ENCODE measurements at places on chromosomes 11 and 22.

GRCh38 chr11:128523641-128524040 lies 63.7 kb downstream of the ETS1 start:
- no peak for DNase-seq

GRCh38 chr11:125233736-125234275 lies 69.3 kb downstream of the PKNOX2 start:
- no peak for DNase-seq

- DNase-seq = no peak
These were observed 6.0 kb downstream of the KBTBD4 start for GRCh38 chr11:47572715-47573255.

DNA sequence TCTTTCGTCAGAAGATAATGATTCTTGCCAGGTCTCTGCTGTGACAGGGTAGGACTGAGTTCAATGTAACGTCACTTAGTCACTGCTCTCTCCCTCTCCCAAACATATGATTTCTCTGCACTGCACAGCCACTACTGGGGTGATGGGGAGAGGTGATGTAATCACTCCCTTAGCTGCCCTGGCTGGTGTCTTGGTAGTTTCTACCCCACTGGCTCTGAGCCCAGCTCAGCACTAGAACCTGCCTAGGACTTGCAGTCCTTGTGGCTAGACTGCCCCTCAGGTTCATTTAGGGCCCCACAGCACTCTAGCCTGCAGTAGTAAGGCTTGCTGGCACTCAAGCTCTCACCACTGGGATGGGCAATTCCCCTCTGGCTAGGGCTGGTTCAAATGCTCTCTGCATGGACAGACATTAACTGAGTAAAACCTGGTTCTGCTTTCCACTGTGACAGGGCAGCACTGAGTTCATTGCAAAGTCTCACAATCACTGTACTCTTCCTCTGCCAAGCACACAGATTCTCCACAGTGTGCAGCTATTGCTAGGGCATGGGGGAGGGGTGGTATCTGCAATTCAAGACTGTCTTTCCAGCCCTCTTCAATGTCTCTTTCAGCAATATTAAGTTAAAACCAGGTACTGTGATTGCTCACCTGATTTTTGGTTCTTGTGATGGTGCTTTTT lies 571.4 kb upstream of the FAT3 start:
- no peak for DNase-seq

DNA sequence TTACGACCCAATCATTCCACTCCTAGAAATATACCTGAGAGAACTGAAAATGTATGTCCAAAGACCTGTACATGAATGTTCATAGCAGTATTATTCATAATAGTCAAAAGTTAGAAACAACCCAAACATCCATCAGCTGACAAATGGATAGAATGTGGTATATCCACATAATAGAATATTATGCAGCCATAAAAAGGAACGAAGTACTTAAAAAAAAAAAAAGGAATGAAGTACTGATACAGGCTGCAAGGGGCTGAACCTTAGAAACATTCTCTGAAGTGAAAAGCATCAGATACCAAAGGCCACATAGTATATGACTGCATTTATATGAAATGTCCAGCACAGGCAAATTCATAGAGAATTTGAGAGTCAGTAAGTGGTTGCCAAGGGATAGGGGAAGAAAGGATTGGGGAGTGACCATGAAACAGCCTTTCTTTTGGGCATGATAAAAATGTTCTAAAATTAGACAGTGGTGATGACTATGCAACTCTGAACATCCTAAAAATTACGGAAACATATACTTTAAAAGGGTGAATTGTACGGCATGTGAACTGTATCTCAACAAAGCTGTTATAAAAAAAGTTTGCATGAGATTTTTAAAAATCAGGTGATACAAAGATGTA lies 1.8 kb downstream of the TPST2 start:
- DNase-seq = no peak

- DNase-seq = no peak
These were observed 335.3 kb downstream of the MN1 start for GRCh38 chr22:27466229-27466628.

Measured in right forelimb (tissue), 1 donor.